ENCODE measurements at places on chromosomes 7 and 10. TPM values are rescaled to one million over a fixed set of nuclear protein-coding genes. Genes with fewer than 3 reads are reported as not detected.

GRCh38 chr7:122724366-122724765 lies 21.6 kb upstream of the RNF148 start:
- DNase-seq: no peak

DNA sequence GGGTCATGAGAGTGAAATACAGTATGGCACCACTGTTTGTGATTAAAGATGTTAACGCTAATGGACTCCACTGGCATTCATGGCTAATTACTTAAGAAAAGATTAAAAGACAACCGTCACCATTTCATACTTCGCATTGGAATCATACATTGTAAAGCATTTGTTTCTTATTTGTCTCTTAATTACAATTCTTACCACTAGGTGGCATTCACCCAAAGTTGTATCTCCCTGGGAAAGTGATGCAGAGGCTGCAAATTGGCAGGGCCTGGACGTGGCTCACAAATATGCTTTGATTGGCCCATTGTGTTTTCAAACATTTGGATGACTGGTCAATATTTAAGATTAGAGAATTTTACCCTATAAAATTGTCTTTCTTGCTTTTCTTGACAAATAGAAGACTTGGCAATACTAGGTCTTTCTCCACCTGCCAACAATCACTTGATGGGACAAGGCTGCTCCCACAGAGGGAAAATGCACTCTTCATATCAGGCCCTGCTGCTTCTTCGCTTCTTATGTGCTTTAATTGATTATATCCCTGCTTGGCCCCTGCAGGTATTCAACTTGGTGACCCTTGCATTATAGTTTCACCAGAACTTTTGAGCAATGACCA lies 72.1 kb upstream of the STARD3NL start:
- DNase-seq: no peak

GRCh38 chr10:124124123-124124768 lies 30.8 kb upstream of the CHST15 start:
- DNase-seq: no peak

DNA sequence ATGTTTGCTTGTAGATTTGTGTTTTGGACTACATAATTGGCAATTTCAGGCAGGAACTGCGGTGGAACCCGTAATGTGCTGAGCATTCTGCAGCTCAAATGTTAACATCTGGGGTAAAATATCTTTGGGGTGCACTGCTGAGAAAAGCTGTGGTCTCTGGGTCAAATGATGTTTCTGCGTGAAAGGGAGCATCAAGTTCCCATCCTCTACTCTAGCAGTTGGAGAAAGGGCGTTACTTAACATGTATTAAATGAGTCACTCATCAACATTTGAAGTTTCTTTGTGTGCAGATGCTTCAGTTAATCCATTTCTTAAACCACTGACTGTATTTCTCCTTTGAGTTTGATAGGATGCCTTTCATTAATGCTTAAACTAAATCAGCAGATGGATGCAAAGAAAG lies 273.1 kb upstream of the PITRM1 start:
- no peak for DNase-seq

- DNase-seq: no peak
Observed at GRCh38 chr10:11156480-11156879, 138.8 kb downstream of the CELF2 start.

Gene MALRD1
- total RNA-seq: not detected

Gene DENND2A
- total RNA-seq: 2.5 TPM

Gene HOXA7
- not detected for total RNA-seq

Data from left lobe of liver (tissue), 2 donors.